BJ (cell line): ENCODE measurements at places on chromosomes 12 and 14. TPM values are rescaled to one million over a fixed set of nuclear protein-coding genes. Genes with fewer than 3 reads are reported as not detected.

The TAS2R42 gene
- not detected in 2 replicates for polyA plus RNA-seq

The SYCP3 gene
- polyA plus RNA-seq = 0.10 TPM in 1 of 2 replicates, not detected in the other

The PTPN21 gene
- 9.1 and 11.0 TPM in 2 replicates for polyA plus RNA-seq

The CCDC197 gene
- not detected in 2 replicates for polyA plus RNA-seq

The DTX3 gene
- 18.7 and 26.0 TPM in 2 replicates for polyA plus RNA-seq

The KRT7 gene
- polyA plus RNA-seq = 238 and 659 TPM in 2 replicates

The KRT81 gene
- polyA plus RNA-seq = 15.7 and 24.7 TPM in 2 replicates

The CLEC4D gene
- polyA plus RNA-seq = not detected in 2 replicates
